Smooth muscle cell of bladder (primary cell): ENCODE measurements at places on chromosomes 13 and 19. TPM values are rescaled to one million over a fixed set of nuclear protein-coding genes. Genes with fewer than 3 reads are reported as not detected.

The VAV1 gene
- under 0.01 TPM in 1 of 2 replicates, not detected in the other for total RNA-seq

The SIGLEC8 gene
- total RNA-seq: not detected in 2 replicates

The GNA15 gene
- under 0.01 TPM in 1 of 2 replicates, not detected in the other for total RNA-seq

The IRF3 gene
- 37.3 and 55.5 TPM in 2 replicates for total RNA-seq

The C19orf67 gene
- not detected in 2 replicates for total RNA-seq

The ABHD8 gene
- 8.7 and 11.6 TPM in 2 replicates for total RNA-seq

The PSPN gene
- 0.43 and 0.92 TPM in 2 replicates for total RNA-seq

The BTBD2 gene
- total RNA-seq: 36.4 and 47.9 TPM in 2 replicates

The CEACAM19 gene
- 2.0 and 2.4 TPM in 2 replicates for total RNA-seq

The REXO1 gene
- 2.7 TPM in 2 replicates for total RNA-seq

The DIAPH3 gene
- 1.8 and 3.4 TPM in 2 replicates for total RNA-seq

The LGI4 gene
- total RNA-seq: 0.28 and 0.46 TPM in 2 replicates

The PEX11G gene
- total RNA-seq: 2.2 and 3.8 TPM in 2 replicates

The CLC gene
- not detected in 2 replicates for total RNA-seq

The LILRA5 gene
- not detected in 2 replicates for total RNA-seq

The FPR1 gene
- total RNA-seq: 0.09 and 0.14 TPM in 2 replicates

The IQCN gene
- 0.14 and 0.28 TPM in 2 replicates for total RNA-seq

The GDF15 gene
- total RNA-seq: 62.4 and 105 TPM in 2 replicates

The ZNF850 gene
- 1.6 and 1.7 TPM in 2 replicates for total RNA-seq

The MEIOSIN gene
- not detected in 2 replicates for total RNA-seq
